ENCODE measurements at places on chromosomes 5 and 9.

DNA sequence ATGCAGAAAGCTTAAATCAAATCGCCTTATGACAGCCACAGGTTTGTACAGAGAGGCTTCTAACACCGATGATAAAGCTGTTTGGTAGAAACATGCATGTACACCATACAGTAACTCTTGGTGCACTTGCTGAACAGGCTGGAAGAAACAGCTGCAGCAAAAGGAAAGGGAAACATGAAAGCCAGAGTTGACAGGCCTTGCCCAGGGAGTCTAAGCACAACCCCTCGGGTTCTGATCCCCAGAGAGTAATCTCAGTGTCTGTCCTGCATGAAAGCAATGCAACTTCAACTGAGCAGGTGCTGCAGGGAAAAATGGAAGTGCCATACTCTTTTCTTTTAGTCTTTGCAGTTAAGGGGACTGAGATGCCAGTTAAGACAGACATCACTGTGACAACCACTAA, 419.9 kb downstream of the BNC2 start:
- DNase-seq: no peak

- no peak for DNase-seq
Measured at GRCh38 chr5:758698-759053, 25.9 kb downstream of the ZDHHC11B start.

DNA sequence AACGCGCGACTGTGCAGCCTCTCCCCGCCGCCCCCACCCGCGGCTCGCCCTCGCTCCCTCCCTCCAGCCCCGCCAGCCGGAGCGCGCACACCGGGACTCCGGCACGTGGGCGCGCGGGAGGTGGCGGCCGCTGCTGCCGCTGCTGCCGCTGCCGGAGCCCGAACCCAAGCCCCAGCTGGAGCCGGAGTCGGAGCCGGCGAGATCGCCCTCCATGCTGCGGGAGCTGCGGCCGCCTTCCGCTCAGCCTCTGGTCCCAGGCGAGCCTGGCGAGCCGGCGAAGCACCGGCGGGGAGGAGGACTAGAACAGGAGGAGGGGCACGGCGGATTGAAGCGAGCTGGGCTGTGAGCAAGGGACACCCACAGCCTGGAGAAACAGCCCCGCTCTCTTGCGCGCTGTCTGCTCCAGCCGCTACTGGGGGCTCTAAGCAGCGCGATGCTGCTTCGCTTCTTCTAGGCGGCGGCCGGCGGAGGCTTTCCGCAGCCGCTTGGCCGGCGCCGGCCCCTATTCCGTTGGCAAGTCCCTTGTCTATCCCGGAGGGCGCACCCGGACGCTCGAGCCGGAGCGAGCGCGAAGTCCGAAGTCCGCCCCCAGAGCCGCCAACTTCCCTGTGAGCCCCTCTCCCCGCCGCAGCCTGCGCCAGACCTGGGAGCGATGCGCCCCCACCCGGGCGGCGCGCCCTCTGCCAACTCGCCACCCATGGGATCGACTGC, 598.7 kb upstream of the SGCD start:
- DNase-seq: no peak

DNA sequence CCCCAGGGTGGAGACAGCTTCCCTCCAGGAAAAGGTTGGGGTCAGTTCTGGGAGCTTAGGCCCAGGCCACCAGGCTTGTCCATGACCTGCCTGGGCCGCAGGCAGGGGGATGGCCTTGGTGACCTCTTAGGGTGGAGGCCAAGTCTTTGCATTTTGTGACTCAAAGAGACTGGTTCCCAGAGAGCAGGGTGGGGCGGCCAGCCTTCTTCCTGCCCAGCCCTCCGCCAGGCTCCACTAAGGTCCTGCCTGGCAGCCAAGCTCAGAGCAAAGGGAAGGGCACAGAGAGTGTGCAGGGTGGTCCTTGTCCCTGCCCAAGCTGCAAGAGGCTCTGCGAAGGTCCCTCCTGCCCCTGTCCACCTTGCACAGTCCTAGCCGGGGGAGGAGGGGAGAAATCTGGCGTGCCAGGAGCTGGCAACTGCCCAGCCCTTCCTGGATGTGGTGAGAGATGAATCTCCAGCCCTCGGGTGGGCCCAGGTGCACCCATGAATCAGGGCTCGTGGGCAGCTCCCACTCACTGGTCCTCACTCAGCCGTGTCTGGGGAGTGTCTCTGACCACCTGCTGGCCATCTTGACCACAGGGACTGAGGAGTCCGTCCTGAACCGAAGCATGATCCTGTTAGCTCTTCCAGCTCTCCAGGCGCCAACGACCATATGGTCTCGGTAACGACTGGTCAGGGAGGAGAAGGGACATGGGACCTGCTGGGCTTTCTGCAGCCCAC, 2.3 kb upstream of the PTGDS start:
- DNase-seq: no peak

DNA sequence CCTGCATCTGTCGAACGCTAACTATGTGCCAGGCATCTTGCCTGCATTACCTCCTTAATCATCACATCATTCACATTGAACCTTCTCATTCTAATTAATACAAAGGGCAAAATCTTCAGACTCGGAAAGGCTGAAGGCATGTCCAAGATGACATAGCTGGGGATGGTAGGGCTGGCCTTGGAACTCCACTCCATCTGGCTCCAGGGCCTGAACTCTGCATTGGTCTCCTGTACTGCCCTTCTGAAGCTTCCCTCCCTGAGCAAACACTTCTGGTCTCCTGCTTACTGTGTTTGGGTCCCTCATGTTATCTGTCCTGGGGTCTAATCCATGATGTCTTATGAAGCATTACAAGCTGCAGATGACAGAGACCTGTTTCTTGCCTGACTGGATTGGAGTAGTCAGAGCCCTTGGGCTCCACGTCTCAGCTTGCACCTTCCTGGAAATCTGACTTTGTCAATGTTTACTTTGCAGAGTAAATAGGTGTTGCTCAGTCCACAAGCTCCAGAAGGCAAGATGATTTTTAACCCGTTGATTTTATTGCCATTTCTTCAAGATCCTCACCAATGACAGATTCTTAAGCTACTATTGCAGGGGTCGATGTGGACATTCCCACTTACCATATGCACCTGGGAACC, 106.1 kb downstream of the GALNT10 start:
- no peak for DNase-seq

DNA sequence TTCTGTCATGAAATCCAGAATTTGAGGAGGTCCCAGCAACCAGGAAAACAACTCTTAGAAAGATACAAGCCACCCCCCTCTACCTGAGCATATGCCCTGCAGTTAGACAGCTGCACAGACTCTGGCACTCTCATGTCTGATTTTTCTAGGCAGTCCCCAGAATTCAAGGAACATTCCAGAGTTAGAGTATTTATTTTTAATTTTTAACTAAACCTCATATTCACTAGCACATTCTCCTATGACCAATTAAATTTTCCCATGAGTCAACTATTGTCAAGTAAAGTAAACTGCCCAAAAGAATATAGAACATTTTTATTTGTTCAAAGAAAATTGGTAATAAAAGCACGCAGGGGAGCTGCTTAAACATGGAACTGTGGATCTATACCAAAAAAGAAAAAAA, 490.5 kb upstream of the SEMA6A start:
- no peak for DNase-seq

GRCh38 chr5:54221135-54221534, 89.2 kb downstream of the ARL15 start:
- DNase-seq: no peak

- DNase-seq: no peak
Measured at GRCh38 chr9:109989296-109989695, 209.3 kb downstream of the PALM2AKAP2 start.

- no peak for DNase-seq
Measured at GRCh38 chr5:181098762-181099601, 32.0 kb downstream of the OR2V1 start.

GRCh38 chr9:83199240-83199639, 136.3 kb upstream of the RASEF start:
- DNase-seq: peak; percentile 32

- no peak for DNase-seq
Measured at GRCh38 chr5:13658761-13659160, 285.7 kb downstream of the DNAH5 start.

DNA sequence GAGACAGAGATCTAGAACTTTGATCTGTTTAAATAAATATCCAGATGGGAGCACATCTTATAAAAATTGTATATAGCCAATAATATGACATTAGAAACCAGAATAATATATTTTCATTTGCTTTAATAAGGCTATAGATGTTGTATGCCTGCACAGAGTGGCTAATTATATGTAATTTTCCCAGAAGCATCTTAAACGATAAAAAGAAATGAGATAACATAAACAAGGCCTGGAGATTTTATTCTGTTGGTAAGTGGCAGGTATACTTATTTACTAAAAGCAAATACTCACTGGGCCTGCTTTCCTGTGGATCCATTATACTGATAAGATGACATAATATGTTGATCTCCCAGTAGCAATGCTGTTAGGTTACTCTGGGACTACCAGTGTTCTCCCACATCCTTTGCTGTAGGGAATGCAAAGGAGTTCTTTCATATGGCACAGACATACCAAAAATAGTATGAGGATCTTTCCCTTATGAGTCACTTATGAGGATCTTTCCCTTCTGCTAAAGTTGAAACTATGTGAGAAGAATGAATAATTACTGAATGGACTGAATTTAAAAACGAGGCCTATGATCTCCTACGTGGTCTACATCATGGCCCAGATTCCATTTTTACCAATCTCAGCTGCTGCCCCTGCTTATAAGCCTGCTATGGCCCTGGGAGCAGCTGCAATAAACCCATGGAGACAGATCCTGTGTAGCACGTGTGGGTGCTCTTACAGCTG, 112.1 kb downstream of the NUDT12 start:
- DNase-seq: no peak

GRCh38 chr5:151056379-151057325, 24.2 kb downstream of the TNIP1 start:
- no peak for DNase-seq

Data from LoVo (cell line).